OCI-LY7 (cell line): ENCODE measurements at places on chromosomes 5 and 9. TPM values are rescaled to one million over a fixed set of nuclear protein-coding genes. Genes with fewer than 3 reads are reported as not detected.

DNA sequence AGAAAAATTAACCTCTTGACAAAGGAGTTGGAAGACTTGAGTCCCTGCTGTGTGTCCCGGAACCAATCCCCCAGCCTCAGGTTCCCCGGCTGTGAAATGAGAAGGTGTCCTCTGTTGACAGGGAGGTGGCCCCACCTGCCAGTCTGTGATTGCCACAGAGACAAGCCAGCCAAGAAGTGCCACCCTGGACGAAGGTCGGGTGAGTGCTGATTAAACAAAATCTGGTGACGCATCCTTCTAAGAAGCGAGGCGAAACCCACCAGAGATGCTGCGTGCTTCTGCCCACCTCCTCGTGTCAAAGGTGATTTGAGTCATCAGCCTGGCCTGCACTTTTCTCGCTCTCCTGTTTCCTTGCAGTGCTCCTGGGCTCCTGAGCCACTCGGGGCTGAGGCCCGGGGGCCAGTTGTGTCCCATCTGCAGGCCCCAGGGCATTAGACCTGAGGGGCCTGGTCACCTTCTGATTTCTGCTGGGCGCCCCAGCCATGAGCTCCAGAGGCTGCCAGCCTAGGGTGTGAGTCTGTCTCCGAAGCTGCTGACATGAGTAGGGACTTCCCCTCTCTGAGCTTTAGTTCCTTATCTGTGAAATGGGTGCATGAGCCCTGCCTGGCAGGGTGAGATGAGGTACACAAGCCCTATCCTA is 28.7 kb downstream of the NEK6 start:
- DNase-seq, result peak; percentile 35

DNA sequence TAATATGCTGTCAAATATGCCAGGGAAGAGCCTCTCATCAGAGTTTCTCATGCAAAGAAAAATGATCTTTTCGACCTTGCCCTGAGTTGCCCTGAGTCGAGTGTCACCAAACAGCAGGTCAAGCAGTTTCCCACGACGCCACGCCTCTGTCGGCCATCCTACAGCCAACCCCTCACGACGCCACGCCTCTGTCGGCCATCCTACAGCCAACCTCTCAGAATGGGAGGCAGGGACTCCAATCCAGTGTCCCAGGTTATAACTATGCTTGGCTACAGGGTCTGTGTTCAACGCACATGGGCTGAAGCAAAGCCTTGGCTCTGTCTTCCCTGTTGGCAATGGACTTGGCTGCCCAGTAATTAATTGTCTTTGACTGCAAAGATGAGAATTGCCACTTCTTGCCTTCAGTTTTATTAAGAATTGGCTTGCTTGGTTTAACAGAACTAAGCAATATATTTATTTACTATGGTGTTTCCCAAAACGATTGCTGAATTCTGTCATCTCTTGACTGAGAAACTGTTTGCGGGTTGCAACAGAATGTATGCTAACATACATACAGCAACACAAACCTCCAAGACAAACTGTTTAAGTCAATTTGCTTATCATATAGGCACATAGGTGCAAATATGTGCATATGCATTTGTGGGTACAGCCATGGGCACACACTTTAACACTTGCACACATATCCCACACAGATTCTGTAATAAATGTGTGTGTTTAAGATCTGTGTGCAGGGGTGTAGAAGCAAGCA is 352.9 kb downstream of the GLIS3 start:
- no peak for DNase-seq

- DNase-seq, result no peak
Measured at GRCh38 chr9:106727969-106728368, 135.0 kb upstream of the ZNF462 start.

DNA sequence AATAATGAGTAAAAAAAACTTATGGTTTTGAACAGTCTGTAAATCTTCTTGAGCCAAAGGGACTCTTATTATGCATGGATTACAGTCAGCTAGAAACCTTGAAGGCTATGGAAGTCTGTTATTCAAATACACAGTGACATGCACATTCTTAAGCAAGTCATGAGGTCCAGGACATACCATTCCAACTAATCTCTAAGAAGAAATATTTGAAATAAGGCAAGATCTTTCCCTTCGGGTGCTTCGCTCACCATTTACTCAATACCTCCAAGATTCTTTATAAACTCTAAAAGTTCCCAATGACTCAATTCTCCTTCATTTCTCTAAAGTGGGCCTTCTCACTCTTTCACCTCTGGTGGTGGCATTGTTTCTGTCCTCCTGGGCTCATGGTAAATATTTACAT is 811.0 kb downstream of the NR2F1-AS1 start:
- no peak for DNase-seq

Gene IFNA2
- total RNA-seq, result not detected in 2 replicates

DNA sequence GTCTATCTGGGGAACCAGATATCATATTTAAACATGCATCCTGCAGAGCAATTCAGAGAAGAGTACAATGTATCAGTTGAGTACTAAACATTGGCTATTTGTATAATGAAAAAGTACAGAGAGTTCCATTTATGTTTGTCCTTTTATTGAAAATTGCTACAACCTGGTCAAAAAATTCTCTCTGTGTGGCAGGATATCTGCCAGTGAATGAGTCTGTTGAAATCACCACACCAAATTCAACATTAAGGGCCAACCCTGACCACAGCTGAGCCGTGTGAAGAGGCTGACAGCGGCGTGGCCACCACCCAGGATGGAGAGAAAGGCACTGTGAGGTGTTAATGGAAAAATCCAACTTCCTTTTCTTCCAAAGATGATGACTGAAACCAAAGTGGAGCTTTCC is 422.7 kb upstream of the PIK3R1 start:
- DNase-seq, result no peak

Gene BRD9
- 78.4 and 78.7 TPM in 2 replicates for total RNA-seq

Gene C8G
- total RNA-seq, result 2.1 and 2.2 TPM in 2 replicates

GRCh38 chr5:23367874-23368273 is 139.5 kb upstream of the PRDM9 start:
- no peak for DNase-seq

Gene DDX4
- not detected in 2 replicates for total RNA-seq

DNA sequence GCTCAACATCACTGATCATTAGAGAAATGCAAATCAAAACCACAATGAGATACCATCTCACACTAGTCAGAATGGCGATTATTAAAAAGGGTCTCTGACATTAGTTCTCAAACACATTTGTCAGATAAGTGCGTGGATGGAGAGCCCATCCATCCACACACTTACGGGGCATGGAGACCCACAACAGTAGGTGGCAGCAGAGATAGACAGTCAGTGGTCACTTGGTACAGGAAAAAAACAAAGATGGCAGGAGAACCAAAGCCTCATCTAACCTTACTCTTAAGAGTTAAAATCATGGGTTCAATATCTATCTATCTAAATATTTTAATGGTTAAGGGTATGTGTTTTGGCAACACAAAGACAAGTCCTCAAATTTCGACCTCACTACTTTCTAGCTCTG is 1378.7 kb upstream of the C9orf72 start:
- DNase-seq, result no peak

Gene FOXD4
- total RNA-seq, result 2.2 and 2.3 TPM in 2 replicates

Gene CDC14B
- total RNA-seq, result 0.27 and 0.44 TPM in 2 replicates

GRCh38 chr5:83767409-83767992 is 46.8 kb upstream of the HAPLN1 start:
- DNase-seq, result peak; percentile 22

DNA sequence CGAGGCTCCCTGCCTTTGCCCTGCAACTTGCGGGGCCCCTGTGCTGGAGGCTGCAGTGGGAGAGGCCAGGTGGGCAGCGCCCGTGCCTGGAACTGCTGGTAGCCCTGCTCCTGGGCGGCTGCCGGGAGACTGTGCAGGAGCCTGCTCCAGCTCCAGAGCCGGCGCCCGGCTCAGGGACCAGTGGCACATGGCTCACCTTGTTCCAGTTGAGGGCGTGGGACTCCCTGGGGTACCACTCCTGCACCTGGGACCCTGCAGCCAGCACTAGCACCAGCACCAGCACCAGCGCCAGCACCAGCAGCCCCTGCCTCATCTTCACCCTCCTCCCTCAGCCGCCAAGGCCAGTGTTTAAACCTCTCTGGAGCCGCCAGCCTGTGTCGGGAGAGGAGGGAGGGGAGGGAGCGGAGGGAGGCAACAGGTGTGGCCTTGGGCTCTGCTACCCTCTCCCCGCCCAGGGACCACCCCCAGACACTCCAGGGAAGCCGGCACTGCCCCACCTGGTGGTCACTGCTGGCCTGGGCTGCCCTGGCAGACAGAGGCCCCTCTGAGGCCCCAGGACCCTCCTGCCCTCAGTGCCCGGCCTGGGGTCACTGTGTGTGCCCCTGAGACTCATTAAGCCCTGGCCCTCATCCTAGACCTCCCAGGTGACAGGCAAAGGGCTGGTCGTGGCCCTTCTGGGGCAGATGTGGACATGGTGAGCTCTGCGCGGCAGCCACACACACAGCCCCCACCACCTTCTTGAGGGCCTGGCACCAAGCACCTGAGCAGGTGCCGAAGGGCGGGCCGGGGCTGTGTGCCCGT is at the start of gene LCN10:
TSS of gene LCN10 (minus strand) at position 350 of the 801 bp plus-strand sequence. CDS start at position 313, 37 bp downstream.
- no peak for DNase-seq

- DNase-seq, result no peak
Measured at GRCh38 chr5:83474991-83475390, 3.4 kb downstream of the VCAN start.

GRCh38 chr5:62621280-62621679 is 42.7 kb downstream of the LRRC70 start:
- DNase-seq, result no peak

- DNase-seq, result no peak
Measured at GRCh38 chr5:116375926-116376325, 198.7 kb downstream of the SEMA6A start.
